Stomach (tissue), 19 donors: ENCODE measurements at places on chromosomes 1 and 21. TPM values are rescaled to one million over a fixed set of nuclear protein-coding genes. Genes with fewer than 3 reads are reported as not detected.

KIF2C gene
- total RNA-seq, result 2.3 TPM

REN gene
- not detected for total RNA-seq

DNA sequence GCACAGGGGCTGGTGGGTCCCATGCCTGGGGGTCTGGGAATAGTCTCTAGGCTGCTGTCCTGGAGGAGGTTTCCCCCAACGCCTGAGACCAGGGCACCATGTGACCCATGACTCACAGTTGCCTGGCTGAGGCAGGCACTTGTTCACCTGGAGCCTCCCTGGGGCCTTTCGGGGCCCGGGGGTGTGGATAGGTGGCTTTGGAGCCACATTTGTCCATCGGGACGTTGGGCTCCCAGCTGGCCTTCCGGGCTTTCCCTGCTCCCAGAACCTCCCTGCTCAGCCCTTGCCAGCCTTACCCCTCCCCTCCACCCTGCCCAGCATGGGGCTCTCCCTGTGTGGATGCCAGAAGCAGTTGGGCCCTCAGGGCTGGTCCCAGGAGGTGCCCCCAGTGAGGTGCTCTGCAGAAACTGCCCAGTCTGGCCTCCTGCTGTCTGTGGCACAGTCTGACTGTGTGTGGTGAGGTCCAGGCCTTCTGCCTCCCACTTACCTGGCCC is 14.2 kb downstream of the COL6A1 start:
- H3K36me3 ChIP-seq, result peaks cover 94% of the 10 kb centered on the region
- H3K4me3 ChIP-seq, result no peak overlapping the region
- H3K4me1 ChIP-seq, result peaks cover 18% of the 10 kb centered on the region

GRCh38 chr1:238658763-238659162 is 727.6 kb upstream of the CHRM3 start:
- no peak overlapping the region for H3K27ac ChIP-seq
- no peaks in the 10 kb centered on the region for H3K36me3 ChIP-seq
- no peaks in the 10 kb centered on the region for H3K4me1 ChIP-seq
- no peak overlapping the region for H3K4me3 ChIP-seq

DNA sequence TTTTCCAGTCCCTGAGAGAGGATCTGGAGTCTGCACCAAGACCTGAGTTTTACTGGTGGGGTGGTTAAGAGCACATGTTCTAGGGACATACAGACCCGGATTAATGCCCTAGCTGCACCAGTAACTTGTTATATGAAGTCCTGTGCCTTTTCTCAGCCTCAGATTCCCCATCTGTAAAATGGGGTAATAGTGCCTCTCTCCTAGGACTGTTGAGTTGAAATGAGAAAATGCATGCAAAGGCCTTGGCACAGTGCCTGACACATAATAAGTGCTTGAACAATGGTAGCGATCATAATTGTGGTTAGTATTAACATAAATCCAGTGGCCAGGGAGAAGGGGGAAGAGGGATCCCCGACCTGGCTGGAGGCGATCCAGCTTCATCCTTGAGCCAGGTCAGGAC is 12.3 kb downstream of the AHDC1 start:
- H3K4me3 ChIP-seq, result no peak overlapping the region
- peak overlapping the region; percentile 57 for H3K27ac ChIP-seq
- H3K27me3 ChIP-seq, result no peaks in the 10 kb centered on the region
- H3K4me1 ChIP-seq, result peaks cover 79% of the 10 kb centered on the region
- no peak for DNase-seq
- peaks cover 28% of the 10 kb centered on the region for H3K36me3 ChIP-seq

DNA sequence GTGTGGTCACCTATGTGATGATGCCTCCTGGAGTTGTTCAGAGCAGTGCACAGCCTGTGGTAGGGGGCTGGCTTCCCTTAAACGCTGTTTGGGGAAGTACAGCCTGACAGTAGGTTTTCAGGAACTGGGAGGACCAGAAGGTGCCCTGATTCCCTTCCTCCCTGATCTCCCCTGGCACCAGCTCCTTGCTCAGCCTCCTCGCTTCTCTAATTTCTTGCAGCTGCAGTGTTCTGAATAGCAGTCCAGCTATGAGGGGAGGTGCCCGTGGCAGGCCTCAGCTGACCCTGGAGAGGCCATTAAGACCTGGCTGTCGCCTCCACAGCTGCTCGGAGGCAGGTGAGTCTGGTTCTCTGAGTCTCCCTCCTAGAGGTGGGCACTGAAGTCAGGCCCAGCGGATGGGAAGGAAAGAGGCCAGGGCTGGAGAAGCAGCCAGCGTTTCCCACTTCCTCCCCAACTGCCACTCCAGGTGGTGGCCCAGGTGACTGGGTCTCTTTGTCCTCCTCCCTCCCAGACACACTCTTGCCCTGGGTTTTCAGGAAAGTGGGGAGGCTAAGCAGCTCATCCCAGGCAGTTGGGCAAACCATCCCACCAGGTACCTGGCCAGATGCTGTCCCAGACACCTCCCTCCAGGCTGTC is 52.0 kb upstream of the RPL11 start:
- no peaks in the 10 kb centered on the region for H3K4me1 ChIP-seq
- H3K27ac ChIP-seq, result no peak overlapping the region
- DNase-seq, result no peak
- H3K36me3 ChIP-seq, result no peaks in the 10 kb centered on the region
- H3K4me3 ChIP-seq, result no peak overlapping the region
